ENCODE measurements at places on chromosomes 11 and 22.

DNA sequence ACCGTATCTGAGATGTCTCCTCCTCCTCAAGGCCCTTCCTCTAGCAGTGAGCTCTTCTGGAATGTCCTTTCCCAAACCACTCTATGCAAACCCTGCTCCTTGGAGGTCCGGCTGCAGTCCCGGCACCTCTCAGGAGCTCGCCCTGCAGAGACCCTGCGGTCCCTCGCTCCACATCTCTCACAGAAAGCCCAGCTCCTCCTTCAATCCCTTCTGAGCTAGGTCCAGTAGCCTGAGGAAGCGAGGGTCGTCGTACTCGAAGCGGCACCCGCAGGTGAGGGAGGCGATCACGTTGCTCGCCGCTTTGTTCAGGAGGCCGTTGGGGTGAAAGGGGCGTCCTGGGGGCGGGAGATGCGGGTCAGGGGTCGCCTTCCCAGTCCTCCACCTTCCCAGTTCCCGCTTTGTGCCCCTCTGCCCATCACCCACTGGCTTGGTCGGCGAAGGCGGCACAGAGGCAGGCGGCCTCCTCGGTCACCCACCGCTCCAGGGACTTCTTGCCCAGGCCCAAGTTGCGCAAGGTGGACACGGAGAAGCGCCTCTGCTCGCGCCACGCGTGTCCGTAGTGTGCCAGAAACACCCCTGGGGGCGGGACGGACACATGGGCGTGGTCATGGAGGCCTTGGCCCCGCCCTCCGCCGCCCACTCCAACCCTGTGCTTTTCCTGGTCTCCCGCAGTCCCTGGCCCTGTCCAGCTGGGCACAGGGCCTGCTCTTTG lies 21.5 kb upstream of the CYP2D6 start:
- DNase-seq, result no peak

DNA sequence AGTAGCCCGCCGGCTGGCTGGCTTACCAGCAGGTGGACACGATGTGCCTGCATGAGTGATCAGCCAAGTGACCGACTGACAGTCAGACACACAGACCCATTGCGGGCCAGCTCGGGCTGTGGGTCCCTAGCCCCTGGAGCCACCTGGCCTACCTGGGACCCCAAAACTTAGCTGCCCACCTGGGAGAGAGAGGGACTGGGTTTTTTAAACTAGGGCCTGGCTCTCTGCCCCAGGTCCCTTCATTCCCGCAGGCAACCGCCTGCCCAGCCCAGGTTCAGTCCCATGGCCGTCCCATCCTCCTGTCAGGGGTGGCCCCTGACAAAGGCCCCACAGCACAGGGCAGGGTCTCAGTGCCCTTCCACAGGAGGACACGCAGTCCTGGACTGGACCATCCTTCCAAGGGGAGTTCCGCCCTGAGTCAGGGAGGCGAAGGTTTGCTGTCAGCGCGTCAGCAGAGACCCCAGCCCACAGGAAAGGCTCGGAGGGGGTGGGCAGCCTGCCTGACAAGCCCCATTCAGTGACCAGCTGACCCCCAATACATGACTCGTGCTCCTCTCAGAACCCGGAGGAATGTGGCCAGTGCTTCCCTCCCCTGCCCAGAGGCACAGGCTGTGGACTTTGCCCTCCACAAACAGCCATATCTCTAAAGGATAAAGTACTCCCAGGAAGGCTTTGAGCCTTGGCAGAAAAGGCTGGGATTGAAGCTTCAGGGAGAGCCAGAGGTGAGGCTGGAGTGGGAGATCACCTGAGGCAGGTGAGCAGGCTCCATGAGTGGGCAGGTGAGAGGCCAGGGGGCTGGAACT lies 8.4 kb downstream of the SLCO2B1 start:
- DNase-seq, result no peak

GRCh38 chr22:24146791-24147353 lies 34.4 kb upstream of the SUSD2 start:
- DNase-seq, result no peak

GRCh38 chr11:108891909-108892511 lies 227.1 kb downstream of the DDX10 start:
- no peak for DNase-seq

DNA sequence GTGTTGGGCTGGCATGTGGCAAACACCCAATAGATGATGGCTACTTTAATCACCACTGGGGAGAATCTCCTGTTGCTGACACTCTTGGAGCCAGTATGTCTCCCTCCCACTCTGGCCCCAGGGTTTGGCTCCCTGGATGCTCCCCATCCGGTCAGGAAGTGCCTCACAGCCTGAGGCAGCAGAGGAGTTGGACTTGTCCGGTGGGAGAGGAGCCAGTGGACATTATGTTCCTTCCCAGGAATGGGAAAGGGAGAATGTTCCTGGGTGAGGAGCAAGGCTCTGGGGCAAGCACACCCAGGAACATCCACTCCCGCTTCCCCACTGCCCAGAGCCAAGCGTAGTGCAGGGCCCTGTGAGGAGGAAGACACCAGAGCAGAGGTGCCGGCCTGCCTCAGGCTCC lies 84.6 kb upstream of the NAV2 start:
- no peak for DNase-seq

- no peak for DNase-seq
Measured at GRCh38 chr22:45446216-45446615, 32.7 kb downstream of the RIBC2 start.

GRCh38 chr11:77656362-77656761 lies 18.8 kb upstream of the CLNS1A start:
- DNase-seq, result no peak

DNA sequence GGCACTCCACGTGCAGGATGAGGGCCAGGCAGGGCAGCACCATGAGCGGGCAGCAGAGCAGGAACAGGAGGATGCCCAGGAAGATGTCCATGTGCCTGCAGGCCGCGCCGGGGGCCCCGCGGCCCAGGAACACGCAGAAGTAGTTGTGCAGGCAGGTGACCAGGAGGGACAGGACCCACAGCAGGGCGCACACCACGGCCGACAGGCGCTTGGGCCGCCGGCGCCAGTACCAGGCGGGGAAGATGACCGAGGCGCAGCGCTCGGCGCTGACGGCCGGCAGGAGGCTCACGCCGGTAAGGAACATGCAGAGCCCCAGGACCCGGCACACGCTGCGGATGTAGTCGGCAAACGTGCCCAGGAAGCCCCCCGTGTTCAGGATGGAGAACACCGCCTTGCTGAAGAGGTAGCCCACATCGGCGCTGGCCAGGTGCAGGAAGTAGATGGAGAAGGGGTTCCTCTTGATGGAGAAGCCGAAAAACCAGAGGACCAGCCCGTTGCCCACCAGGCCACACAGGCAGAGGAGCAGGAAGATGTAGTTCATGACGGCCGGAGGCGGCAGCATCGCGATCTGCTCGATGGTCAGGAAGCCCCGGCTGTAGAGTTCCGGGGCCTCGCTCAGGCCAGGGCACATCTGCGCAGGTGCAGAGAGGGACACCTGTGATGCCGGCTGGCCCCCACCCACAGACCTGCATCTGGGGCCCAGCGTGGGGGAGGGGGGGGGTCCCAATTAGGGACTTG lies 7.2 kb downstream of the MRGPRF start:
- DNase-seq, result no peak

DNA sequence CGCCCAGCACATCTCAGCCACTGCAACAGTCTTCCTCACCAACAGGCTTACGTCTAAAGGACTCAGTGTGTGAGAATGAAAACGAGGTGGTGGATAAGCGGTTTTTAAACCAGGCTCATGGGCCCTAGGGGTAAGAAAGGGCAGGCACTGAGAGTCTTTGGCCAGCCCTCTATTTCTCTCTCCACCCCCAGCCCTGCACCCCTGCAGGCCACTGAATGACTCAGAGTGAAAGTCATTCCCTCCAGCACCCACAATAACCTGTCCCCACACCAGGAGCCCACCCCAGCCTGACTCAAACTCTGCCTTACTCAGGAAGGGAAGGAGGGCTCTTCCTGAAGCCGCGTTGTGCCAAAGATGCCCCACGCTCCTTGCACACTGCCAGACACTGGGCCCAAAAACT lies 72.0 kb downstream of the LARGE1 start:
- no peak for DNase-seq

- no peak for DNase-seq
Measured at GRCh38 chr11:70118642-70119041, 40.5 kb downstream of the ANO1 start.

DNA sequence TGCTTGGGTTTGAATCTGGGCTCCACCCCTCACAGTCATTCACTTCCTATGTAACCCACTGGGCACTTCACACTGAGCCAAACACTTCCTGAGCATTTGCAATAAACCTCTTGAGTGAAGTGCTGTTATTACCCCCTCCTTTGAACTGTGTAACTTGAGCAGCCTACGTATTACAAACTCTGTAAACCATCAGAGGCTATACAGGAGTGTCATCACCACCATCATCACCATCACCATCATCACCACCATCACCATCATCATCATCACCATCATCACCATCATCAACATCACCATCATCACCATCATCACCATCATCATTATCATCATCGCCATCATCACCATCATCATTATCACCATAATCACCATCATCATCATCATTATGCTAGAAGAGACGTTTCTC lies 18.4 kb downstream of the RTL6 start:
- DNase-seq, result no peak

DNA sequence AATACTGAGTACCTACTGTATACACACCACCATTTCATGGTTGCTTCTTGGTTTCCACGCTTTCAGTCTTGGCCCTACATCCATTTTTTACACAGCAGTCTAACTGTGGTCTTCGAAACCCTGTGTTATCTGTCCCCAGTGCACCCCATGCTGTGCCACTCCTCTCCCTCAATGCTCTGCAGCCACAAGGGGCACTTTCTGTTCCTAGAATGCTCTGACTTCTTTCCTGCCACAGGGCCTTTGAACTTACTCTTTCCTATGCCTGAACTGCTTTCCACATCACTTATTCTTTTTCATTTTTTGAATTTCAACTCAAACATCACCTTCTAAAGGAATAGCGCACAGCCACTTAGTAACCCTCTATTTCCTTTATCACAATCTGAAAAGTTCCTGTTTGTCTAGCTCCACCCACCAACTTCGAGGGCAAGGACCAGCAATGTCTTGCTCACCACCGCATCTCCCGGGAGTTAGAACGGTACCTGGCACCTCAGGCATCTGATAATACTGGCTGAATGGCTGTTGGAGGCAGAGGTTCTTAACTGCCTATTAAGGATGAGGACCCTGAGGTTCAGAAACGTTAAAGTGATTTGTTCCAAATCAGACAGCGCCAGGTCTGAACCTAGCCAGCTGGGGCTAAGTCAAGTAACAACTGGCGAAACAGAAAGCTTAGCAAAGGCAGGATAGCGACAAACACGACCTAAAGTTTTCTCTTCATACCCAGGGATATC lies 568 bp downstream of the ALG8 start:
- DNase-seq, result peak; percentile 32

DNA sequence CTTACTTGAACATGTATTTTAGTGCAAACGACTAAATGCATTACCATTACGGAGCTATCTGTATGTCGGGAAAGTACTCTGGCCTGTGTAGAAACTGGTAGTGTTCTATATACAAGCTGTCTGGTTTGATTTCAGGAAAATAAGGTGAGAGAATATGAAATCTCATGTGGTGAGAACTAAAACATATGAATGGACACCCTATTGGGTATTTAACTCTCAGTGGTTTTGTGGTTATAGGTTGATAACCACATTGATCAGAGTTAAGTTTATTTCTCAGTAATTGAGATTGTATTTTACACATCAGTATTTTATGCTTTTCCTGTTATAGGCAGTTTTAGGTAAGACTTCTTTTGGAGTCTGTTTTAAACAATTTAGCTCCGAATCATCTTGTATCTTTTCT lies 10.4 kb downstream of the ANO5 start:
- DNase-seq, result no peak

DNA sequence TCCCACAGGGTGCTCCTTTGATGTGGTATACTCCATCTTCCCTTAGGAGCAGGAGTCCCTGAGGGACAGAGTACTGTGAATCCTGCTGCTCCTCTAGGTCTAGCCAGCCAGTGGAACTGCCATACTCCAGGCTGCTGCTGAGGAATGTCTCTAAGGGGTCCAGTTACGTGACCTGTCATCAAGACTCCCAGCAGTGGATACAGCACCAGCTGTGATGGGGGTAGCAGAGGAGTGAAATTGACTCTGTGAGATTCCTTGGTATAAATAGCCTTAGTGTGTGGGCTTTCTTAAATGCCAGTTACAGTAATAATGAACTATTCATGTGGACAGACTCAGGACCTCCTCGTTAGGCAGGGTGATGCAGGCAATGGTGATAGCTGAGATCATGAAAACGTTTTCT lies 140.4 kb upstream of the LUZP2 start:
- no peak for DNase-seq

DNA sequence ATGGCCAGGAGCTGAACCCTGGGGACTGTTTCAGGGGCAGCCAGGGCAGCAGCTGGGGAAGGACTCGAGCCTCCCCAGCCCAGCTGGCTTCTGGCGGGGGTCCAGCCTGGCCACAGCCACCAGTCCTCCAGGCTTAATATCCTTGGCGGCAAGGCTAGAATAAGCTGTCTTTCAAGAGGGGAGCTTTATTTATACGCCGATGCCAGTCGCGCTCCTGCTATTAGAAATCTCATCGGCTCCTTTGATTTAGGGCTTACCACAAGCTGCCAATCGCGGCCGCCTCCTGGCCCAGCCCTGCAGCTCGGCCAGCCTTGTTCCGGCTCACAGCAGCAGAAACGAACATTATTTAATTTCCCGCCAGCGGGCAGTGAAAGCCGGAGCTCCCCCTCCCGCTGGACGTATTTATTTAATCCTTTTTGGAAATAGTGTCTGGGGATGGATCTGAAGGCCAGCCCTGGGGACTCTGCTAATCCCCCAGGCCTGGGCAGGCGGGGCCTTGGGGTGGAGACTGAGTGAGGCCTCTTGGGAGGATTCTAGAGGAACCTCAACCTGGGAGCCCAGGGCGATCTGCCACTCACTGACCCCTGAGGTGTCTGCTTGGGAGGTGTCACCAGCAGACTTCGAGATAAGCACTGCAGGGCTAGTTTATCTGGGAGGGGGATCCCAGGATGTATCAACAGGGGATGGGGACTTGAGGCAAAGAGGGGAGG lies 363.1 kb downstream of the MN1 start:
- DNase-seq, result no peak

DNA sequence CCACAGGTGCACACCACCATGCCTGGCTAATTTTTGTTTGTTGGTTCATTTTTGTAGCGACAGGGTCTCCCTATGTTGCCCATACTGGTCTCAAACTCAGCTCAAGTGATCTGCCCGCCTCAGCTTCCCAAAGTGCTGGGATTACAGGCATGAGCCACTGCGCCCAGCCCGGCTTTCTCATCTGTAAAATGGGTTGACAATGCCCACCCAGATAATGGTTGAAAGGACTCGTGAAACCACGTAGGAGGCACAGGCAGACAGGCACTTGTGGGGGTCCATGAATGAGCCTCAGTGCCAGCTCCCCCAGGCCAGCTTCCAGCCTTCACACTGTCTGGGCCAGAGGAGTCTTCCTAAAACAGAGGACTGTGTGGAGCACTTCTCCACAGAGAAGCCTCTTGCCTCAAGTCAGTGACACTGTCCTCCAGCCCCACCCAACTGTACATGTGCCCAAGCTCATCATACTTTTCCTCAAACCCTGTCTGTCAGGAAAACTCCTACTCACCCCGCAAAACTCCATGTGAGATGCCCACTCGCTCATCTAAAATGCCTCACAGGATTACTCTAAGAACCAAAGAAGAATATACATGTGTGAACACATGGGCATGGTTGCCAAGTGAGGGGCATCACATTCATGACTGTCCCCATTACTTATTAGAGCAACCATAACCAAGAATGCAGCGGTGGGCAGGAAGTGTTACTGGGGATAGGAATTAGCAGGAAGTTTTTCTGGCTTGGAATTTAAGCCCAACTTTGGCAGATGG lies 32.1 kb upstream of the WNT7B start:
- no peak for DNase-seq
